ENCODE measurements at places on chromosomes 13 and 19. TPM values are rescaled to one million over a fixed set of nuclear protein-coding genes. Genes with fewer than 3 reads are reported as not detected.

DNA sequence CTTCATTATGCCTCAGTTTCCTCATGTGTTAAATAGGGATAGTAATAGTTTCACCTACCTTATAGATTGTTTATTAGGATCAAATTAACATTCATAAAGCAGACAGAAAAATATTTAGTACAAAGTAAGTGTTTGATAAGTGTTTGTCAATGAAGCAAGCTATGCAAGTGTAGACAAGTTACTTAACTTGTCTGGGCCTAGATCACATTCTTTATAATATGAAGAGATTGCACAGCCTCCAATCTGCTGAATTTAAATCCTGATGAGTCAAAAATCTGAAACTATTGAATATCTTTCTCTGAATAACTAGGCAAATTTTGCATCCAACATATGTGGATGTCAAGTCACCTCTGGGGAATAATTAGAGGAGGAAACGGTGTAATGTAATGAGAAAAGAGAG lies 170.5 kb downstream of the MZT1 start:
- H3K27me3 ChIP-seq, result no peaks in the 10 kb centered on the region
- H3K36me3 ChIP-seq, result no peaks in the 10 kb centered on the region
- H3K4me3 ChIP-seq, result no peak overlapping the region
- no peaks in the 10 kb centered on the region for H3K4me1 ChIP-seq
- DNase-seq, result no peak
- no peak overlapping the region for H3K27ac ChIP-seq

GRCh38 chr13:102536196-102536595 lies 60.6 kb upstream of the TPP2 start:
- H3K27ac ChIP-seq, result no peak overlapping the region
- no peak overlapping the region for H3K4me3 ChIP-seq
- H3K27me3 ChIP-seq, result no peaks in the 10 kb centered on the region

DNA sequence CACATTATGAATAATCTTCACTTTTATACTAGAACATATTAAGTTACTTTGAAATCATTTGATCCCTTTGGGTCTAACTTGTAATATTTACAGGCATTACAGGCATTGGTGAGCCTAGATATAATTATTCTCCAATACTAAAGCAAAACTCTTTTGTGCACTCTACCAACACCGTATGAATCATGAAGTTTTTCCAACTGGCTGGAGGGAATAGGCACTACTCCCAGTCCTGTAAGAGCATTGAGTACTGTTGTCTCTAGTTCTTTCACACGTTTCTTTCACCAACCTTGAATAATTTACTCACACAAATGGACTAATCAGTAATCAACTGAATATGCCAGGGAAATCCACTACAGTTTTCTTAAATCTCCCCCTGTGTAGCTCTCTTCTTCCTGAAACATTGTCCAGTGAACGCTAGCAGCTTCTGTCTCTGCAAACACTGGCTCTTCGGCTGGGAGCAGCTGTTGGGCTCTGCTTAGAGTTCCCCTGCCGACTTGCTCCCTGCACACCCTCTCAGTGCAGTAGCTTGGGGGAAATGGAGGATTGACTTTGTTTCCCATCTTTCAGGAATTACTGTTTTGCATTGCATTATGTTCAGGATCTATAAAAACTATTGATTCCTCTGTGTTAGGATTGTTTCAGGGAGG lies 476.7 kb downstream of the RFC3 start:
- H3K27me3 ChIP-seq, result peaks cover 5% of the 10 kb centered on the region
- H3K36me3 ChIP-seq, result no peaks in the 10 kb centered on the region
- no peak overlapping the region for H3K4me3 ChIP-seq
- no peak for DNase-seq

DNA sequence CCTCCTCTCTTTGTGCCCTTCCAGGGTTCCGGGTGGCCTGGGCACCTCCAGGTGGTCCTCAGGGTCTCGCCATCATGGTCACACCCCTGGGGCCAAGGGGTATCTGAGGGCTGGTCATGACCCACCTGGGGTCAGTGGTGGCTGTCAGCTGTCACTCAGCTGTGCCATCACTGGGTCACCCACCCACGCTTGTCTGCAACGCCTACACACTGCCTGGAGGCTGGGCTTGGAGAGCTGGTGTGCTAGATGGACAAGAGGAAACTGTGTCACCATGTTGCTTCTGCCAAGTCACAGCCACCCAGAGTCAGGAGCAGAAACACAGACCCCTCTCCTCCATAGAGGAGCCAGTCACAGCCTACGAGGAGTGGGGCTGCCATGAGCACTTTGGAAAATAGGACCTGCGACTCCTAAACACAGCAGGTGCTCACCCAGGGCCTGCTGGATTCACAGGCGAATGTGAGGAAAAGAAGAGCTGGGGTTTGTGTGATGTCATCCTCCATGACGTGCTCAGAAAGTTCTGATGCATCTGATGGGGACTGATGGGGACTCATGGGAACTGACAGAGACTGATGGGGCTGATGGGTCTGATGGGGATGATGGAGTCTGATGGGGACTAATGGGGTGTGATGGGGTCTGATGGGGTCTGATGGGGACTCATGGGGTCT lies 10.7 kb upstream of the GRTP1 start:
- no peaks in the 10 kb centered on the region for H3K27me3 ChIP-seq
- H3K4me3 ChIP-seq, result no peak overlapping the region
- DNase-seq, result no peak
- no peaks in the 10 kb centered on the region for H3K36me3 ChIP-seq
- no peaks in the 10 kb centered on the region for H3K4me1 ChIP-seq
- no peak overlapping the region for H3K27ac ChIP-seq

PSG4 gene
- not detected for total RNA-seq

DNA sequence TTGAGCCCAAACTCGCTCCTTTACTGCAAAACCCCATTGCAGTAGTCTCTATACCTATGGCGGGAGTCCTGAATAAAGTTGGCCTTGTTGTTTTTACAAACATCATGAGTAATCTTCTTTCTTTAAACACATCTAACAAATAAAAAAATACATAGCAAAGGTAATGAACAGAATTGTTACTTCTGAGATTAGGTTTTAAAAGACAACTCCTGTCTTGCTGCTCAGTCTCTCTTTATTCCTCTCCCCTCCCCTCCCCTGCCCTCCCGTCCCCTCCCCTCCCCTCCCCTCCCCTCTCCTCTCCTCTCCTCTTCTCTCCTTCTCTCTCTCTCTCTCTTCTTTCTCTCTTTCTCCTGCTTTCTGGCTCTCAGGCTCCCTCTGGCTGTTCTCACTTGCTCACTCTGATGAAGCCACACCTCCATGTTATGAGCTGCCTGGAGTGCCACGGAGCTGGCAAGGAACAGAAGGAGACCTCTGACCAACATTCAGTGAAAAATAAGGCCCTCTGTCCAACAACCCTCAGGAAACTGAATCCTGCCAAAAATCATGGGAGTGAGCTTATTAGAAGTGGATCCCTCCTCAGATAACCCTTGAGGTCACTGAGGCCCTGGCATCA lies 300.7 kb upstream of the MIR17HG start:
- no peak for DNase-seq
- H3K27me3 ChIP-seq, result no peaks in the 10 kb centered on the region
- H3K4me3 ChIP-seq, result no peak overlapping the region
- H3K36me3 ChIP-seq, result no peaks in the 10 kb centered on the region
- no peak overlapping the region for H3K27ac ChIP-seq

ONECUT3 gene
- not detected for total RNA-seq

- H3K4me3 ChIP-seq, result no peak overlapping the region
- H3K36me3 ChIP-seq, result no peaks in the 10 kb centered on the region
- H3K27ac ChIP-seq, result no peak overlapping the region
- DNase-seq, result no peak
- H3K27me3 ChIP-seq, result no peaks in the 10 kb centered on the region
Observed at GRCh38 chr13:98360545-98360944, 183.5 kb upstream of the RNF113B start.

Measured in uterus (tissue), 4 donors.